Stimulated activated CD4-positive, alpha-beta T cell treated with anti-CD3 and anti-CD28 coated beads, Interleukin-15, amount 100 ng/mL, for 1 hour (primary cell): ENCODE measurements at places on chromosomes 2 and 18.

DNA sequence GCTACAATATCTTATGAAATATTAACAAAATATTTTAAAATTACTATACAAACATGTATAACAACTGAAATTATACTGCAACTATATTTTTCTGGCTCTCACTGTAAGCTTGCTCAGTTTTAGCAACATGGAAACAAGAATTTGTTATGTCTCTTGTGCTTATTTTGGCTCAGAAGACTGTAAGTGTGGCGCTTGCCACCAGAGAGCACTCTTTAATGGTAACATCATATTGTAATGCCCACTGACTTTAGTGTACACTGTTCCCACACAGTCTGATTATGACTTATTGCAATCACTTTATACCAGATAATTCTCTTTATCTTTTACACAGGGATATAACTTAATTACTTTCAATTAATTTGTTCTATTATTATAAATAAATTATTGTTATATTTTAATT lies 1500.6 kb upstream of the TMEFF2 start:
- DNase-seq = no peak

DNA sequence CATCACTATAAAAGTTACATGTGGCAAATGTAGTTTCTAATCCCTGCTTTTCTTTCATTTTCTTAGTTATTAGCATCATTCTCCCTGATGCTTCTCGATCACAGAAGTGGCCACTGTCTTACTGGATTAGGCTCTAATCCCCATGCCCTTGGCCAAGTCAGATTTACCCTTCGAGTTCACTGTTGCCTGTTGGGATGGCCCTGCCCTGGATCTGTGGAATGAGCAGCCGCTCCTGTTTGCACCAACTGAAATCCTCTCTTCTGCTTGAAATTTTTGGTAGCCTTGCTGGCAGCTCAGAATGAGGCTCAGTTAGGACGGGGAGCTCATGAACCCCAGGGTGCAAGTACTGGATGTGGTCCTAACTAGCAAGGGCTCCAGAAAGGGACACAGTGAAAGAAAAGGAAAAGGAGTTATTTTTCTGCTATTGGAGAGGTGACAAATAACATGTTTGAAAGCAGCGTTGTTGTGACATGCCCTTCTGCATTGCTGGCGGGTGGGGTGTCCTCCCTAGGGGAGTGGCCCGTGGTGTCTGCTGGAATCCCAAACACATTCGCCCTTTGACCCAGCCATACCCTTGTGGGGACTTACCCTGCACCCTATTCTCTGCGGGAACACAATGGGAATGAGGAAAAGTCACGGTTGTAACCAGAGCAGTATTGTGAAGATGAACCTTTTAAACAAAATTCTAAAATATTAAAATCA lies 34.5 kb downstream of the RBFA start:
- DNase-seq = no peak

- DNase-seq = no peak
These were observed 59.0 kb downstream of the DYSF start for GRCh38 chr2:71512386-71512785.

GRCh38 chr2:203444738-203445137 lies 90.4 kb downstream of the RAPH1 start:
- DNase-seq = no peak

DNA sequence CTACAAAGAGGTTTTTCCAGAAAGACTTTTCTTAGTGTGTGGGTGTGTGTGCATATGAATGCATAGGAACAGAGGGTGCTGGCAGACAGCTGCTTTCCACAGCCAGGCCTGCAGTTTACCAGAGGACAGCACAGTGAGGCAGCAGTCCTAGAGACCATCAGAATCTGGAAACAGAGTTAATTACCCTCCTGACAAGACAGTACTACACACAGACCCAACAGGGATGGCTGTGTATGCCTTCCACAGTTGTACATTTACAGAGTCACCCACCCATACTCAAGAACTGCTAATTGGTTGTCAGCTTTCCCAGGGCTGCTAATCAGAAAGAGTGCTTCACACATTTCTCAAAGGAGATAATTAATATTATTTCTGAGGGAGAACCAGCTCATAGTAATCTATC lies 104.7 kb downstream of the FEZ2 start:
- no peak for DNase-seq
